GM12892 (cell line): ENCODE measurements at places on chromosomes 7 and 10.

DNA sequence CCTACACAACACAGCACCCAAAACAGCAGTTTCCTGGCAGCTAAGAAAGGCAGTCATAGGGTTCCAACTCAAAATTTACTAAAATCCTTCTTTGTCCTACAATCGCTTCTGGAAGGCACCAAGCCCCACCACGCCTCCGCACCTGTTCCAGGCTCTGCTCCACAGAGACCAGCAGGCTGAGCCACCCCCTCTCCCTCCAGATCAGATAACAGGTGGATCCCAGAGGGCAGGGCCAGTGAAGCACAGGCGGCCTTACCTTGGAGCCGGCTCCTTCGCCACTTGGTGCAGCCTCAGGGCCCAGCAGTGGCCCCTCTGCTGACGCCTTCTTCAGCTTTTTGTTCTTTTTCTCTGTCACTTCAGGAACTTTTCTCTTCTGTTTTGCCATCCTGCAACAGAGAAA, 33.0 kb downstream of the ZFAND2A start:
- no peak for DNase-seq

GRCh38 chr10:42998481-42999384, 78.1 kb upstream of the RET start:
- no peak for DNase-seq

DNA sequence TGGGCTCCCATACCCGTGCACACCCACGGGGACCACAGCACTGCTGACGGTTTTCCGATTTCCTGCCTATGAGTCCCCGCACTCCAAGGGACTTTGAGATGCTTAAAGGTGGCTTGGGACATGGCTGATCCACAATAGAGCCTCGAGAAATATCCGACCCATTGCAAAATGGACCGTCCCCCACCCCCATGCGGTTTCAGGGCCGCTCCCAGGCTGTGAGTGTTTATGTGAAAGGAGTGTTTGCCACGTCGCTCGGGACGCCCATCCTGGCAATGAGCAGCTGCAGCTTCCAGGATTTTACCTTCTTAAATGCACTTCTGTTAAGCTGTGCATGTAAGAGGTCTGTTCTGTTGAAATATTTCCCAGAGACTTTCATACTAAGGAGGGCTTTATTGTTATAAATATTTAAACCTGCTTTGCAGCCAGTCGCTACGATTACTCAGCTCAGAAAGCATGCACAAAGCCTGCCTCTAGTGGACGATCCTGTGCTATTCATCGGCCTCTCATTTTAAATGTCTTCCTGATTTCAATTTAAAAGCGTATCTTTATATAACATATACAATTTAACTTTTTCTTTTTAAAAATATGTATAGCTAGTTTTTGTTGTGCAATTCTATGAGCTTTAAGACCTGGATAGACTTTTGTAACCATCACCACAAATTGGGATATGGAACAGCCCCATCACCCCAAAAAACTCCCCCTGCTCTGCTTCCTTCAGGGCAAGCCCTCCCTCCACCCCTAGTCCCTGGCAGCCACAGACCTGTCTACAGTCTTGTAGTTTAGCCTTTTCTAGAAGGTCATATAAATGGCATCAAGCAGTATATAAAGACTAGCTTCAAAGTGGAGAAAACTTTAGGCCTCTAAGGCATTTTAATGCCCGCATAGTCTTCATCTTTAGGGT, 418.3 kb downstream of the PAXIP1 start:
- no peak for DNase-seq

- DNase-seq, result no peak
Measured at GRCh38 chr7:41107330-41107937, 595.5 kb downstream of the INHBA start.

GRCh38 chr7:22252936-22253536, 103.9 kb downstream of the RAPGEF5 start:
- DNase-seq, result no peak

GRCh38 chr7:116957874-116958273, 4.6 kb downstream of the ST7 start:
- DNase-seq, result no peak

- no peak for DNase-seq
Measured at GRCh38 chr10:80453056-80453841, 861 bp upstream of the TSPAN14 start.

DNA sequence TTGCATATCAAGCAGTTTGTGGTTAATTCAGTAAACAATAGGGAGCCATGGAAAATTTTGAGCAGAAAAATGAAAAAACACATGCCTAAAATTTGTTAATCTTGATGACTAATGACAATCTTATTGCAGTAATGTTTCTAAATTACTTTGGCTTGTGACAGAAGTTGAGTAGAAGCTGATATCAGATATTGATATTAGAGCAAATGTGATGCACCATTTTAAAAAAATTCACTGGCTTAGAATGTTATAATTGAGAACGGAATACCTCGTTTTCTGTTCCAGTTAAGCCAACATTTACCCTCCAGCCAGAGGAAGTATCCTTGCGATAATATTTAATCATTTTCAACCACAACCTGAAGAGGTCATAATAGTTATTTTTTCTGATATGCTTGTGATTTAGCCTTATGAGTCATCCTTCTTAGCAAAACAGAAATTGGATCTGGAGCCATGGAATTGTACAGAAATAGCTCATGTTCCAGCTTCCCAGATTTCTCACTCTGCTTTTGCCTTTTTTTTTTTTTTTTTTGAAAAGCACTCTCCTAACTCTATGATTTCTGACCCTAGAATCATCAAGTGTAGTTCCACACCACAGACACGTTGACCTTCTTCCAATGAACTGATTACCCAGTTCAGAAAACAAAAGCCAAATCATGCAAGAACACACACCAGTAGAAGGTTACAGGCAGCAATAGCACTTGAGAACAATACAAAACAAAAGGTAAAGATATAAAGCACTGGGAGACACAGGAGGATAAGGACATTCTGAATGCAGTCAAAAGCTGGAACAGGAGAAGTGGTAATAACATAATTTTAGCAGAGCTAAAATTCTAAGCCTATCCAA, 96.8 kb upstream of the PHYHIPL start:
- no peak for DNase-seq

- DNase-seq, result no peak
Measured at GRCh38 chr10:33223326-33224000, 111.0 kb downstream of the NRP1 start.

DNA sequence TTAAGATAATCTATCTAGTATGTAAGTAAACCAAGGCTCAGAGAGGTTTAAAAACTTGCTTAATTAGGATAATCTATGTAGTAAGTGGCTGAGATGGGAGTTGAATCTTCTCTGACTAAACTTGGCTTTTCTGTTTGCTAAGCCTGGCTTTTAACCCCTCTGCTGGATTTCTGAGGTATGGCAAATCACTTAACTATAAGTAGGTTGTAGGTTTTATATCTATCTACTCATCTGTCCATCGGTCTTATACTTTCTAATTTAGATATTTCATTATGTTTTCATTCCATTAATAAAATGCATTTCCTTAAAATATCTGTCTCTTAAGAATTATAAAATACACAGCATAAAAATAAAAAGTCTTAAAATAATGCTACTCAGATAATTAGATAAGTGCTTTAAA, 59.4 kb downstream of the ST7 start:
- no peak for DNase-seq

GRCh38 chr10:43122826-43123225, 15.4 kb upstream of the CSGALNACT2 start:
- no peak for DNase-seq

DNA sequence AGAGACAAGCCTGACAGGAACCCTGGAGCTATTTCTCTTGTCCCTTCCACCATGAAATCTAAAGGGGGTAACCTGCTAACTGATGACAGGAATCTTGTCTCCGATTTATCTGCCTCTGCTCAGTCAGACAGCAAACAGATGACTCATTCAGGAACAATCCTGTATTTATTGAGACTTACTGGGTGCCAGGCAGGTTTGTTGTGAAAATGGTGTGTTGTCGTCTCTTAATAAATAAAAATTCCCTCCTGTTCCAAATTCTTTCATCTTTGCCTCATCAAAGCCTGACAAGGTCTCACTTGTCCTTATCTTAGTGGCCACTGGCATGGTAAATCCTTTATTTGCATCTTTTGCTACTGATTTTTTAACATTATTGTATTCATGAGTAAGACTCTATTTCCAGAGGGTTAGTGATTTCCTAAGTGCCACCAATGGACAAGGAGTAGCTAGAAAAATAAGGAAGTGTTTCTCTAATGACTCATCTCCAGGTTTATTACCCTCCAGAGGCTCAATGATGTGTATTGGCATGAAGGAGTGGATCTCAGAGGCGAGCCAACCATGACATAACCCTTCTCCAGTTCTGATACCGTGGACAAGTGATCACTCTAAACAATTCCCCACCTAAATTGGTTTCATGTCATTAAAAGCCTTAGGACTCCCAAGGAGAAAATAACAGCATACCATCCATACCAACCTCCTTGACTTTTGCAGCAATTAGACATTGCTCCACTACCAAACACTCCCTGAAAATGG, 724.0 kb downstream of the GRID1 start:
- no peak for DNase-seq

DNA sequence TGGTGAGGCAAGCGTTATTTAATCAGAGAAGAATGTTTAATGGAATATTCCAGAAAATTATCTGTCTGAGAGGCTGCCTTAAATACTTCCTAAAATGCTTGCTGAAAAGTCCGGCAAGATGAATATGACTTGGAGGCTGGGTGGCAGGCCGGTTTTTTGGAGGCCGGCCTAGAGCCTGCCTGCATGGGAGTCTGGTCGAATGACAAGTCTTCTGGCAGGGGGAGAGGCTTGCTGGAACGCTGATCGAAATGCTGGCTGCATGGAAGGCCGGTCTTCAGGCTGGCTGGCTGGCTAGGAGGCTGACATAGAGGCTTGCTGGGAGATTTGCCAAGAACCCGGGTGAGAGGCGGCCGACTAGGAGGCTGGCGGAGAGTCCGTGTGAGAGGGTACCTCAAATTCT, 135.7 kb downstream of the OR13A1 start:
- no peak for DNase-seq

- no peak for DNase-seq
Measured at GRCh38 chr10:14555807-14556206, 218.9 kb downstream of the FAM107B start.

DNA sequence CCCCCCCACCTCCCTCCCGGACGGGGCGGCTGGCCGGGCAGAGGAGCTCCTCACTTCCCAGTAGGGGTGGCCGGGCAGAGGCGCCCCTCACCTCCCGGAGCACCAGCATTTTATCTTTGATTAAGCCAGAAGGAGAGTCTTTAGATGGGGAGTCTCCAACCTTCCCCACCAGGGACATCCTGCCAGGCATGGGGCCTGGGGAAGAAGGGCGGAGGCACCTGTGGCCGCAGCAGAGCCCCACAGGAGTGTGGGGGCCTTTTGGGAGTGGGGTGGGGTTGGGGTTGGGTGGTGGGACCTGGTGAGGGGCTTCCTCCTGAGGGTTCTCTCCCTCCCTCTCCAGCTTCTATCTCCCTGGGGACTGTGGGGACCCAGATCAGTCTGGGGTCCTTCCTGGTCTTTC, 18.2 kb downstream of the ZNF783 start:
- no peak for DNase-seq

DNA sequence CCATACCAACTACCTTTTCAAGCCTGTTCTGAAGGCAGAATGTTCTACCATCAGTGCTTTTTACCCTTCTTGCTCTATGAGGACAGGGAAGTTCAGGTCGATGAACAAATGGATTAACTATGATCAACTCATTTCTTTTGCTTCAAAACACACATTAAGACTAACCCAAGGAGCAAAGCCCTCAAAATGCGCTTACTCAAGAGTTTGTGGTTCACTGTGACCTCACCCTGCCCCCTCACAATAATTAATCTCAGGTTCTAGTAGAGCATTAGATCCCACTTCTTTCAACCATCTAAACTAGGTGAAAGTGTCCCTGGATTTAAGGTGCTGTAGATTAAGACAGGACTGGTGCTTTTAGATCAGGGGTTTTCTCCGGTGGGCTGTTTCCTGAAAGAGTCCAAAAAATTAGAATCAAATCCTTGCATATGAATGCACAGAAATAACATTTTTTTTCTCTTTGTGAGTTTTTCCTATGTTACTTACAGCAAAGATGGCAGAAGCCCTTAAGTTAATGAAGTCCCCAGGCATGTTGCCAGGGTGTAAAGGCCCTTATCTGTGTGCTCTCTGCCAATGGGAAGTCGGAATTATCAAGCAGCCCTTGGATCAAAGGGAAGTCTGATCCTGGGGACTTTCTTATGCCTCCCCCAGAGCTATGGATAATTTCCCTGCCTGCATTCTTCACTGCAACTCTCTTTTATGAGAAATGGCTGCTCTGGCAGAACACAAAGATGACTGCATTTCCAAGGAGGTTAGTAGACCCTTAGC, 205.5 kb upstream of the STK17A start:
- no peak for DNase-seq

- DNase-seq, result no peak
Measured at GRCh38 chr10:92758594-92758993, 68.8 kb downstream of the HHEX start.

- DNase-seq, result no peak
Measured at GRCh38 chr10:124204726-124205125, 111.3 kb upstream of the CHST15 start.

GRCh38 chr10:97117372-97117771, 68.4 kb downstream of the SLIT1 start:
- DNase-seq, result no peak

- DNase-seq, result no peak
Measured at GRCh38 chr7:55396233-55396785, 31.2 kb downstream of the LANCL2 start.

GRCh38 chr10:125064681-125065492, 95.5 kb downstream of the CTBP2 start:
- peak; percentile 49 for DNase-seq

DNA sequence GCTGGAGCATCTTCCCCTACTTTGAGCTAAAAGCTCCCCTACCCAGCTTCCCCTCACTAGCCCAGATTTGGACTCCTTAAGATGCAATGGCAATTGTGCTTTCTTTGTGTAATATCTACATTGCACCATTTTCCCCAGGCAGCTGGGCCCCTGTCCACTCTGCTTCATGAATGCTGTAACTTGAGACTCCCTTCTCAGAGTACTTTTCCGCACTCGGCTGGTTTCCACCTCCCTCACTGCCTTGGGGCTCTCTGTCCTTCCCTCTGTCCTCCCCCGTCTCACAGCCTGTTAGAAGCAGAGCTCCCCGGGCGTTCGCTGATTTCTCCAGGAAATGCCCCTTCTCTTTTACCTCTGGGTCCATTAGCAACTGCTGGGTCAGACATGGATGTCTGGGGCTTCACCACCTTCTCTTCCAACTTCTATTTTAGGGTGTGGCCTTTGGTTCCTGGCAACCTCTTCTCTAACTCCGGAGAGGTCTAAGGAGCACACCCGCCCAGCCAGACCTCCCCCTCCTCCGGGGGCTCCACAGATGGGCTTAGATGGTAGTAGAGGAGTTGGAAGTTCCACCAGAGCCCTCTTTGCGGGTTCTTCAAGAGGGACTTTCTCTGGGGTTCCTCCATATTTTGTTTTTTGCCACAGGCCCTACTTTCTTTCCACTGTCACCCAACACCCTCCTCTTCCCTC, 2.9 kb upstream of the TMEM72 start:
- no peak for DNase-seq
